ENCODE measurements at places on chromosomes 3 and 15.

DNA sequence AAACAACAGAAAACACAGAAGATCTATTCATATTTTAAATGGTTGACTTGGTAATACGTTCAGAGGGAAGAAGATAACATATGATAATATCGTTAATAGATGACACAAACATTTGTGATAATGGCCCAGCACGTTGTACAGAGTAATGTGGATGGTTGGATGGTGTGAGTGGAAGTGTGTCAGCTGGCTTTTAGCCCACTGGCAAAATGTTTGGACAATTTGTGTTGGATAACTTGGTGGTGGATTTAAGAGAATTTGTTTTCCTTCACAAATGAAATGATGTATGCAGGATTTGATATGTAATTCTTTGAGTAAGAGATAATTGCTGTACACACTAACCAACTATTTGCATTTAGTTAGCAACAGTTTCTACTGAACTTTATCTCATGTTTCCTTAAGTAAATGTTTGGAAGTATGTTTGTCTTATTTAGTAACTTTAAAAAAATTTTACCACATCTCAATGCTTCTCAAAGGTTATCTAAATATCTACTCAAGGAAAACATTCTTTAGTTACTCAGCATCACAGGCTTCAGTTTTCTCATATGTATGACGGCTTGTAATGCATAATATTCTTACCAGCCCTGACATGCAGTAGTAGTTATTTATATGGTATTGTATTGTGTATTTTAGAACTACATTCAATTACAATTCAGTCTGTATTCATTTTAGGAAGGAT lies 328.5 kb upstream of the GOLIM4 start:
- no peak for DNase-seq

GRCh38 chr3:175898194-175898593 lies 1039.1 kb downstream of the NAALADL2 start:
- DNase-seq: no peak

GRCh38 chr3:190673148-190673547 lies 159.3 kb downstream of the IL1RAP start:
- no peak for DNase-seq

DNA sequence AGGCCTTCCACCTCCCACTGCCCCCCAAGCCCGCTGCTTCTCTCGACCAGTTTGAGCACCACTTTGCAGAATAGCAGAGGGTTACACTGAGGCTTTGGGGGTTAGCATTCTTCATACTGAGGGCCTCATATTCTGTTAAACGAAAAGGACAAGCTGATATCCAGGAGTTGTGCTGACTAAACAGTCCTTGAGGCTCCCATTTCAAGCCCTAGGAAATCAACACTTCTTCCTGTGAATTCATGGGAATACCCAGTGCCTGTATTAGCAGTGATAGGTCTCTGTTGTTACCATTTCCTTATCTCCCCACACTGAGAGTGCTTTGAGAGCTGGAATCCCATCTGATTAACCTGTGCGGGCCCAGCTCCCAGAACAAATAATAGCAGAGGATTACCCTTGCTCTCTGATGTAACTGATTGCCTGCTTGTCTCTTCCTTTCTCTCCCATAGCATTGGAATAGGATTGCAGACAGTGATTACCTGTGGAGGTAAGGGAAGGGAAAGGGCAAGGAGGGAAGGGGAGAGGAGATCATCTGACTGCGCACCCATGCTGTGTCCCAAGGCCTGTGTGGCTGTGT lies 930 bp downstream of the FBXW12 start:
- no peak for DNase-seq

DNA sequence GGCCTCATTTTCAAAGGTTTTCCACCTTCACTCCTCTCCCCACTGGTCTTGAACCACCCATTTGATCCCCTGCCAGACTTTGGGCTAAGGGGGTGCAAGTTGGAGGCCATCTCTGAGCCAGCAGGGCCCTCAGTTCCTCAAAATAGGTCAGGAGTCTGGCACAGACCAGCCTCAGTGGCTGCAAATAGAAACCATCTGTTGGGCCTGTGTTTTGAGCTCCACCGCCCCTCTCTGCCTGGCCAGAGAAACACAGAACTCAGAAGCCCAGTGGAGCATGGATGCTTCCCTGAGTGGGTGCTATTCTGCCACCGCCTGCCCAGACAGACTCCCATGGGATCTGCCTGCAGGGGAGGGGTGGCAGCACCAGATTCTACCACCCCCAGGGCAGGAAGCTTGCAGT lies 56.3 kb downstream of the CORO2B start:
- DNase-seq: no peak

DNA sequence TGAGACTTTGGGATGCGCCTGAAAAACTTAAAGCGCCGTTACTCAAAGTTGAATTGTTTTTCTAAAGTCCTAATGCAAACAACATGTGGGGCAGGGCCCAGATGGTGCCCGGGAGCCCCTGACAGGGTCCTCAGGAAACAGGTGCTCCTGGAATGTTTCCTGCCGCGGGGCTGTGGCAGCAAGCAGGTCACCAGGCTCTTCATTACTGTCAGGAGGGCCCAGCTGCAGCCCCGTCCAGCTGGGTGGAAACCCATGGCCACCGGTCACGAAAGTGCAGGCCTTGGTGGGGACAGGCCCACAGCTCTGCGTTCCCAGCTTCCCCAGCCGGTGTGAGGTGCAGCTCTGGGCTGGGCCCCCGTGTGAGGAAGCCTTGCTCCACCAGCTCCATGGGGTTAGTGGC lies 63.9 kb upstream of the GATA2 start:
- no peak for DNase-seq

- DNase-seq: peak; percentile 69
Observed at GRCh38 chr15:40762919-40763800, 708 bp upstream of the GCHFR start.

DNA sequence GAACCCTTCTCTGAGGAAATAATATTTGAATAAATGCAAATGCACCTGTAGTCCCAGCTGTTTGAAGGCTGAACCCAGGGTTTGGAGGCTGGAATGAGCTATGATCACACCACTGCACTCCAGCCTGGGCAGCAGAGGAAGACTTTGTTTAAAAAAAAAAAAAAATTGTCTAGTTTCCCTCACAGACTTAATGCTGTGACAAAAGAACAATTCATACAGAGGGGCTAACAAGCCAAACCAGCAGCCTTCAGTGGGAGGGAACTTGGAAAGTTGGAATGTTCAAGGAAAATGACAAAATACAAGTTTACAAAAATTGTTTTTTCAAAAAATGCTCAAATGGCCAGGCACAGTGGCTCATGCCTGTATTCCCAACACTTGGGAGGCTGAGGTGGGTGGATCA lies 228.0 kb upstream of the CGNL1 start:
- DNase-seq: no peak

Data from prostate gland (tissue), 2 donors.